NCI-H748 treated with DMSO at 0.1 percent for 48 hours (cell line): ENCODE measurements at places on chromosomes 7 and 10.

- no peak for DNase-seq
Observed at GRCh38 chr7:25665374-25665773, 437.1 kb upstream of the NPVF start.

- DNase-seq = no peak
Observed at GRCh38 chr10:46556515-46557318, at the start of gene GPRIN2. TSS of gene GPRIN2 (minus strand) at chr10:46556658. CDS start at chr10:46550736, 5,922 bp downstream.

DNA sequence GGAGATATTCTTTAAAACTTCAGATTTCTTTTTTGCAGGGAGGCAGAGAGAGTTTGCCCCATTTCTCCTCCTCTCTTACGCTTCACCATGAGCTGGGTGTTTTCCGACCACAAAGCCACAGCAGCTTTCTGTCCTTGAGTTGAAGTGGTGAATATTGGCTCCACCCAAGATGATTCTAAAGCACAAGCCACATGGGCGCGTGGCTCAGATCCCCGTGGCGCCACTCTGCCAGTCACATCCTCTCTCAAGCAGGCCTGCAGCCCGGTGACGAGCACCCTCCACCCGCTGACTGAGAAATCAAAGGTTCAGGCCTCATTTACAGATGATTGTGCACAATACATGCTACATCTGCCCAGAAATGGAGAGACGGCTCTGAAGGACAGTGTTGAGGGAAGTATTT lies 27.6 kb upstream of the RNF32 start:
- no peak for DNase-seq

GRCh38 chr7:129734400-129734799 lies 122.9 kb downstream of the NRF1 start:
- DNase-seq = no peak

DNA sequence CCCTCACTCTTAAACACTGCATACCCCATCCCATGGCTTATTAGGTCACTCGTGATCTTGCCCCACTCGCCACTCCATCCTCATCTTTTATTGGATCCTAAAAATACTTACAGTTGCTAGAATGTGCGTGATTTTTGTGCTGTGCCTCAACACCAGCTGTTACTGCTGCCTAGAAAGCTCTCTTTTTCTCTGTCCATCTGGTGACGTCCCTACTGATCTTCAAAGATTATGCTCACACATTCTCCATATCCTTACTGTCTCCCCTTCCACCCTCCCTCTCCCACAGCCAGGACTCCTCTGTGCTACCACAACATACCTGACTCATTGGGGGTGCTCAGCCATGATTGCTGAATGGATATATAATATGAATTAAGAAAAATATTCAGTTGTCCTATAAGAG lies 42.0 kb downstream of the CDK6 start:
- DNase-seq = no peak

GRCh38 chr10:1126461-1126860 lies 70.3 kb downstream of the WDR37 start:
- no peak for DNase-seq

- no peak for DNase-seq
Observed at GRCh38 chr10:32239769-32240168, 107.2 kb downstream of the EPC1 start.

DNA sequence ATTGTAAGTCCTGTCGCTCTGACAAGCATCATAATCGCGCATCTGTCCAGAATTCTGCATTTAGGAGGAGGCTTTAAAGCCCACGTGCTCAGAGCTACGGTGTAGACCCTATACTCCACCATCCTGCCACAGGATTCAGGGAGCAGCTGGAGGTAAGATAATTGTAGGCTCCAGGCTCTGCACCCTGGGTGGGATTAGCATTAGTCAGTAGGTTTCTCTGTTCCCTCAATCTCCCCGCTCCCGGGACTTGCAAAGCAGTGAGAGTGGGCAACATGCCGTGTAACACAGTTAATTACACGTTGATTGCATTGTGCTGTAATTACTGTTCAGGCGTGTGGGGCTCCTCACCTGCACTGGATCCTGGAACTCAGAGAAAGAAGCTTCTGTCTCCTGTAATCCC lies 89.3 kb upstream of the CUX1 start:
- DNase-seq = no peak

DNA sequence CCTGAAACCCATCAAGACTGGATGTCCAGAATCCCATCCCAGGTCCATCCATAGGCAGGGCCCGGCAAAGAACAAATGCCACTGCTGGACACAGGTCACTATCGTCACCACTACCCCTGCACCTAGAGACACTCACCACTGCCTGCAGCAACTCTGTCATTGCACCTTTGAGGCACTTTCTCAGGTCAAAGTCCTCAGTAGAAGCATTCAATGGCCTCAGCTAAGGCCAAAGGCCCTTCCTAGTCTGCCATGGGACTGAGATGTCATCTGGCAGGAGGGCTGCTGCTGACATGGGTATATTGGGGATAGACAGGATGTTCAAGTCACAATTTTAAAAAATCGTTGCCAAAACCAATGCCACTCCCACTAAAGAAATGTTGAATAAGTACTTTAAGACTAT lies 58.7 kb downstream of the GPAM start:
- no peak for DNase-seq

DNA sequence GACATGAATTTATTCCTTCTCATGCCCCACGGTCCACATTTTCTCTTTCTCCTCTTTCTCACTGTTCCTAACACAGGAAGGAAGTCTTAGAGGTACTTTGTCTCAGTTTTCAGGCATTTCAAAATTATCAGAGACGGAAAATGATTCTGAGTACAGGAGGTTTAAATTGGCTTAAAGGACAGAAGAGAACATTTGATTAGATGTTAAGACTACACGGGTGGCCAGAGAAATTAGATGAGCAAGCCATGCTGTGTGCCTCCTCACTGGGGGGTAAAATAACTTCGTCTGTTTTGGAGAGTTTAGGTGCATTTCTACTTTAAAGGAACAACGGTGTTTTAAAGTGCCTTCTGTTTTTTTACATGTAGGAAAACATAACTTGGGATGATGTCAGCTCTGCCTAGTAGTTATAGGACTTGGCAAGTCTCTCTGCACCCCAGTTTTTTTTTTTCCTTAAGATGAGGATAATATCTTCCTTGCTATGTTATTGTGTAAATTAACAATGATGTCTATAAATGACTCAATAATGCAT lies 66.9 kb downstream of the MCMBP start:
- DNase-seq = no peak

DNA sequence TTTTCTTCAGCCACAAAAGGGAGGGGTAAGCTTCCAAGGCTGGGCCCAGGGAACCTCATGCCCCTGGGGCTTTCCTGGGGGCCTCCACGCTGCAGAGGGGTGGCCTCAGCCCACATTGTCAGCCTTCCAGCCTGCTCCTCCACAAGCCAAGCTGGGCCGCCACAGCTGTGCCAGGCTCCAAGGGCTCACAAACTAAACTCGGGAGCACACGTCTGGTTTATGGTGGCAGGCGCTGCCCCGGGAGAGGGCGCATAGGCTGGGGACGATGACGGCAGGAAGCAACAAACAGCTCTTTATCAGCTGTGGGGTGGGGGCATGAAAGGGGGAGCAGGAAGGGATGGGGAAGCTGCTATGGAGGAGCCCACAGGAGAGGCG lies 6.3 kb upstream of the CDH23 start:
- no peak for DNase-seq

GRCh38 chr7:20561466-20561865 lies 54.0 kb upstream of the ABCB5 start:
- no peak for DNase-seq

DNA sequence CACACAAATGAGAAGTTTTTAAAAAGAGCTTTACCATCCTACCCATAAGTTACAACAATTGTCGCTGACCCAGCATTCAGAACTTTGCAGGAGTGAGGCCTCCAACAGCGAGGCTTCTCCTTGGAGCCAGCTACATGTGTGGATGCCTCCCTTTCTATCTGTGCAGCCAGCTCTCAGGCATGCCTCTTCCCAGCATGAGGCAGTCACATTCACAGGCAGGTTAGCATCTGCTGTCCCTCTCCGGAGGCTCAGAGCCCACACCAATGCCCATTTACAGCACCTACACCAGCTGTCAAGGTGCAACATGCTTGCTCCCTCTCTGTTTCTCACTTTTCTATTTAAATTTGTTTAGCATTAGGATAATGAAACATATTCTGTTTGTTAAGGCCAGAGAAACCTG lies 278.7 kb upstream of the PODXL start:
- no peak for DNase-seq

DNA sequence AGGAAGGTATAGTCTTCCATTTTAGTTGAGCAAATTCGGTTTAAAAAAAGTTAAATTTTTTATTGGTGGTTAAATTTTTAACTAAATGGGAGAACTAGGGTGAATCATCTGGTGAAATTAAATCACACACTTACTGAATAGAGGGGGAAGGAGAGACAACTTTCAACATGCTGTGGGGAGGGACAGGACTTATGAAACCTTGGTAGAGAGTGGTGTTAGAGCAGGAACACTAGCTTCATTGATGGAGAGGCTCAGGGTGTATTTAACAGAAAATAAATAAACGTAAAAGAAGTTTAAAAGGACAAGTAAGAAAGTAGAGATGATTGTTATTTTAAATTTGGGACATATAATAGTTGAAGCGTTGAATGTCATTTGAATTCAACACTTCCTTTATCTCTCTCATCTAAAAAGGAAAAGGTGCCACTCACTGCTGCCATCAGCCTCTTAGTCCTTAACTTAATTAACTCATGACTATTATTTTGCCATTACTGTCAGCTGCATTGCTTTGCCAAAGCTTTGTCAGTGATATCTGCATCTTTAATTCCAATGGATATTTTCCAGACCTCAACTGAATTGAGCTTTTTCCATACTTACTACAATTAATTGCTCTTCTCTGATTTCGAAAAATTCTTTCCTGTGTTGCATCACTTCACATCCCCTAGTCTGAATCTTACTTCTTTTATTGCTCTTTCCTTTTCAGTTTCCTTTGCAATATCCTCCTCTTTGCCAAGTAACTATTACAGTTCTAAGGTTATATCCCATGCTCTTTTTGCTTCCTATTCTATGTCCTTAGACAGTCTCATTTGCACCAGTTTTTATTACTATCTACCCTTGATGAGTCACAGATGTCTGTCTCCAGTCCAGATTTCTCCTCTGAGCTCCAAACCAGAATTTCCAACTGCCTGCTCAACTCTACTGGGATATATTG lies 71.7 kb downstream of the GNAT3 start:
- no peak for DNase-seq

- no peak for DNase-seq
Observed at GRCh38 chr7:141722529-141722928, 14.4 kb downstream of the WEE2 start.

GRCh38 chr7:43758029-43758821 lies at the start of gene BLVRA:
TSS of gene BLVRA (plus strand) at chr7:43758680. CDS start at chr7:43771159, 12,479 bp downstream.
- DNase-seq = no peak

- DNase-seq = no peak
Observed at GRCh38 chr7:90961037-90961725, 303.1 kb upstream of the FZD1 start.

- DNase-seq = no peak
Observed at GRCh38 chr10:78777466-78777865, 291.3 kb upstream of the ZMIZ1 start.

DNA sequence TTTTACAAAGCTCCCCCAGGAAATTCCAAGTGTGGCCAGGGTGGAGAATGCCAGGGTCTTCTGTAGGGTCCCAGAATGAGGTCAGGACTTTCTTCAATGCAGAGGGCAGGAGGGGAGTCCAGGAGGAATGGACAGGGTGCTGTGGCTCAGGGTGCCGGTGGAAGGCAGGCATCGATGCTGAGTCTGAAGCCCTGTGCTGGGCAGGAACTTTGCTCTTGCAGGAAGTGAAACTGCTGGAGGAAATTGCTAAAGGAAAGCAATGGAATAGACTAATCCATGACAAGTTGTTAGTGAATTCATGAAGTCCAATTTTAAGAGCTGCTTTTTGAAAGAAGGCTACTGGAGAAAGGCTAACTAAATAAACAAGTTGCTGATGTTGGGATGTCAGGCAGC lies 14.8 kb downstream of the PTPRE start:
- no peak for DNase-seq

GRCh38 chr10:45325116-45325515 lies 9.7 kb upstream of the OR13A1 start:
- no peak for DNase-seq

DNA sequence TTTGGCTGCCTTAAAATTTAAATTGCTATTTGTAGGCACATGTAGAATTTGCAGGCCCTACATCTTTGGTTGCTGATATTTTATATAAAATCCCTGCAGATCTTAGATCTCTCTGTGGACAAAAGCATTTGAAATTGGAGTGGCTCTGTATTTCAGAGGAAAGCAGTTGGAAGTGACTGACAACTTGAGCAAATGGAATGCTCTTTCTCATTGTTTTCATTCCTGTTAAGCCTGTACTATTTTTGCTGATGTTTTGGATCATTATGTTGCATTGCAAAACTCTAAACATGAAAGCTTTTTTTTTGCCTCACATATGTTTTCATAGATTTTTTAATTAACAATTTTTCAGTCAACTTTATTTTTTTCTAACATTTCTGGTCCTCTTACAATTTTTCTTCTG lies 251.2 kb upstream of the MDFIC start:
- DNase-seq = no peak

- no peak for DNase-seq
Observed at GRCh38 chr10:75088640-75089039, 22.8 kb upstream of the SAMD8 start.

DNA sequence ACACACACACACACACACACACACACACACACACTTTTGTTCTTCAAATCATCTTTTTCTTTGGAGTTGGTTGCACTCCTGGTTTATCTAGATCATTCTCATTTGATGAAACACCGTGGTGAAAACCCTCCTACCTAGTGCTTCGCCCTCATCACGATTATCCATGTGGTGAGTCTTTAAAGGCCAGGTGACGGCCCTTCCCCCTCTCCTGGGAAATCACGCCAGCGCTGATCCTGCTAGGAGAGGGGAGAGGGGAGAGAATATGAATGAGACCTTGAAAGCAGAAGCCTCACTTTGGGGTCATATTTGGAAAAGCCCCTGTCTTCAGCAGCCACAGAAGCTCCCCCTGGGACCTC lies 103.9 kb upstream of the LRRC4 start:
- DNase-seq = no peak

GRCh38 chr7:24313777-24314176 lies 29.8 kb downstream of the NPY start:
- DNase-seq = no peak

DNA sequence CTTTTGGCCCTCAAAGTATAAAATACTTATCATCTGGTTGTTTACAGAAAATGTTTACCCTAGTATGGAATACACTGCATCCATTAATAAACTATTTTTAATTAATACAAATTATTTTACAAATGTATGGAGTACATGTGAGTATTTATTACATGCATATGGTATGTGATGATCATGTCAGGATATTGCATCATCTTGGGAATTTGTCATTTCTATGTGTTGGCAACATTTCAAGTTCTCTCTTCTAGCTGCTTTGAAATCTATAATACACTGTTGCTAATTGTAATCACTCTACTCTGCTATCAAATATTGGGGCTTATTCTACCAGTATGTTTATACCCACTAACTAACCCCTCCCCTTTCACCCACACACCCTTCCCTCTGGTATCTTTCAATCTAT lies 103.9 kb upstream of the THSD7A start:
- DNase-seq = no peak
